Tongue (tissue), 3 donors: ENCODE measurements at places on chromosomes 1 and 21. TPM values are rescaled to one million over a fixed set of nuclear protein-coding genes. Genes with fewer than 3 reads are reported as not detected.
A peak's percentile ranks its signal among the peaks of the same experiment; 100 is the strongest.

GRCh38 chr1:24451746-24452145, 36.1 kb downstream of the NIPAL3 start:
- DNase-seq: no peak

GRCh38 chr1:92705446-92705845, 79.5 kb downstream of the EVI5 start:
- DNase-seq: peak; percentile 2

GRCh38 chr1:176157995-176158394, 49.1 kb downstream of the COP1 start:
- no peak for DNase-seq

DNA sequence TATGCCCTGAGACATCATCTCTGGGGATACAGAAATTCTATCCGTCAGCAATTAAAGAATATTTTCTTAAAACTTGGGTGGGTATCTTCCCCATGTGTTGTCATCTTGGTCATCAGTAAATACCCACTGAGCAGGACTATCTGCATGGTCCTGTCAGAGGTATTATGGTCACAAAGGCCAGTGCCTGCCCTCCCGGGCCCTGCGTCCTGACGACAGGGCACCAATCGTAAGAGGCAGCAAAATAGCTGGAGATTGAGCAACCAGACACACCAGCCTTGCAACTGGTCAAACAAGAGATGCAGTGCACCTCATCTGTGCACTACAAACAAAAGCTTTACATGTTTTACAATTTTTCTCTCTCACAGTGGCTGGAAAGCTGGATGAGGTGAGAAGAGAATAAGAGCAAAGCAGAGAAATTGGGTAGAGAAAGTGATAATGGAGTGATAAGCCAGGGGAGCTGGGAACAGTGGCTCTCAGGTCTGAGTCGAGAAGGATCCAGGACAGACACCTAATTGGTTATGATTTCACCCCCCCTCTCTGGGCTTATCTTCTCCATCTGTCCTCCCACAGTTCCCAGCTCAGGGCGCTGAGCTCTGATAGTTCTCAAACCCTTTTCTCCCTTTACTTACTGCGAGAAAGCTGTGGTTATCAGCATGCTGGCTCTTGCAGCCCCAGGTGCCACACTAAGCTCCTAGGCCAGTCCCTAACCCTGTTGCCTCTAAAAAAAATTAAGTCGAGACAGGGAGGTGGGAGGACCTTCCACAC, 8.8 kb upstream of the SRP9 start:
- no peak for DNase-seq

DNA sequence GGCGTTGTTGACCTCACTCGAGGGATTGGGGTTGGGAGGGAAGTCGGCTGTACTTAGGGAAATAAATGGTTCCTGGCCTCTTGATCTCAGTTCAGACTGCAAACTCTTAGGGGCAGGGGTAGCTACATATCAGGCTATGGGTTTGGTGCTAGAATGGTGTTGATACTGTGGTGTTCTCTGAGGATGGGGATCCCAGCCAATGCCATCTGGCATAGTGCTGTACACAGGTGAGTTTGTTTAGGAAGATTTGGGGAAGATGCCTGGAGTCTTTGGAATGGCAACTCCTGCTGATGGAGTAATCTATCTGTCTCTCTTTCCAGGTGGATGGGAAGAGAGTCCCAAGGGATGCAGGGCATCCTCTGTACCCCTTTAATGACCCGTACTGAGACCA, 14.3 kb upstream of the NASP start:
- no peak for DNase-seq

- DNase-seq: no peak
These were observed 197.6 kb downstream of the BACH1 start for GRCh38 chr21:29496337-29496736.

DNA sequence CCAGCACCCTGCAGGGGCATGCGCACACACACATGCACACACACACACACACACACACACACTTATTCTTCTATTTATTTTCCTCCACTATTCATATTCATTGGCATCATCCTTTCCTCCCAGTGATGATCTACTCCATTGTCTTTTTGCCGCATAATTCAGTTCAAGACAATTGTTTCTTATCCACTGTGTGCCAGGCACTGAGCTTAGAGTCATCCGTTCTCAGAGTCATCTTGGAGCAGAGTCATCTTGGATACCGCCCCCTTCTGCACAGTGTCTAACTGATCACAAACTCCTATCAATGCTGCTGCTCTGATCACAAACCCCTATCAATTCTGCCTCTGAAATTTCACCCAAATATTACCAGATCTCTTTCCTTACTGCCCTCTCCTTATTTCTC, 102.8 kb upstream of the PROX1 start:
- no peak for DNase-seq

GRCh38 chr1:234477386-234478151, 1.4 kb downstream of the TARBP1 start:
- DNase-seq: no peak

DNA sequence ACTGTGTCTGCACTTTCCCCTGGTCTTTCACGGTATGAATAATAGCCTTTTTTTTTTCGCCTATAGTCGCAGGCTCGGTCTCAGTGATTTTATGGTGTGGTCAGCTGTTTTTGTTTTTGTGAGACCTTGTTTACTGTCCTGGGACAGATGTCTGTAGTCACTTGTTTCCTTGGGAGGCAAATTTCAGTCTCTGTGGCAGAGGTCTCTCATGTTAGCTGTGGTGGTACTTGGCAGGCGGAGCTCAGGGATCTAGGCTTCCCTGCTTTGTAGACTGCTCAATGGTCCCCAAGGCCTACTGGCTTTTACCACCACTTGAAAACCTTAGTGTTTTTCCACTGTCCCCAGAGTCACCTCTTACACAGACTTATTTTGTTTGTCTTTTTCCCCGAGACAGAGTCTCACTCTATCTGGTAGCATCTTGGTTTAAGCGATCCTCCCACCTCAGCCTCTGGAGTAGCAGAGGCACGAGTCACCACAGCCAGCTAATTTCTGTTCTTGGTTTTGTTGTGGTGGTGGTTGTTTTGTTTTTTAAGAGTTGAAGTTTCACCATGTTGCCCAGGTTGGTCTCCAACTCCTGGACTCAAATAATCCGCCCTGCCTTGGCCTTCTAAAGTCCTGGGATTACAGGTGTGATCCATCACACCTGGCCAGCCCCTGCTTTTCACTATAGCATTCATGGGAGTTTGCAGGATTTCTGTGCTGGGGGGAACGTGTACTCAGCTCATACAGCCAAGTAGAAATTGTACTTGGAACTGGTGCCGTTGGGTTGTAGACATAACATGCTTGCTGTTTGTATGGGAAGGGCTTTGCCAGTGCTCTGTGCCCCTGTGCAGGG, 10.3 kb downstream of the RNU1-2 start:
- DNase-seq: no peak

GRCh38 chr1:70930062-70930461, 117.6 kb downstream of the PTGER3 start:
- no peak for DNase-seq

- peak; percentile 79 for DNase-seq
These were observed 25.0 kb downstream of the SDC3 start for GRCh38 chr1:30883389-30884172.

The OR2G6 gene
- total RNA-seq: not detected

The HES3 gene
- total RNA-seq: not detected

The TMEM51 gene
- 4.4 TPM for total RNA-seq

The CIART gene
- total RNA-seq: 0.92 TPM
